ENCODE measurements at places on chromosomes 5 and 9. TPM values are rescaled to one million over a fixed set of nuclear protein-coding genes. Genes with fewer than 3 reads are reported as not detected.

PCDHGA5 gene
- total RNA-seq = 3.5 TPM

FOXD4 gene
- total RNA-seq = 0.75 TPM

DUSP1 gene
- total RNA-seq = 382 TPM

SLC36A2 gene
- not detected for total RNA-seq

DMRT3 gene
- not detected for total RNA-seq

ARAP3 gene
- 42.4 TPM for total RNA-seq

- DNase-seq = no peak
- H3K27me3 ChIP-seq = no peaks in the 10 kb centered on the region
- no peaks in the 10 kb centered on the region for H3K4me1 ChIP-seq
- H3K36me3 ChIP-seq = no peaks in the 10 kb centered on the region
- H3K4me3 ChIP-seq = no peak overlapping the region
- no peak overlapping the region for H3K27ac ChIP-seq
Measured at GRCh38 chr9:27632254-27632653, 59.0 kb upstream of the C9orf72 start.

DNA sequence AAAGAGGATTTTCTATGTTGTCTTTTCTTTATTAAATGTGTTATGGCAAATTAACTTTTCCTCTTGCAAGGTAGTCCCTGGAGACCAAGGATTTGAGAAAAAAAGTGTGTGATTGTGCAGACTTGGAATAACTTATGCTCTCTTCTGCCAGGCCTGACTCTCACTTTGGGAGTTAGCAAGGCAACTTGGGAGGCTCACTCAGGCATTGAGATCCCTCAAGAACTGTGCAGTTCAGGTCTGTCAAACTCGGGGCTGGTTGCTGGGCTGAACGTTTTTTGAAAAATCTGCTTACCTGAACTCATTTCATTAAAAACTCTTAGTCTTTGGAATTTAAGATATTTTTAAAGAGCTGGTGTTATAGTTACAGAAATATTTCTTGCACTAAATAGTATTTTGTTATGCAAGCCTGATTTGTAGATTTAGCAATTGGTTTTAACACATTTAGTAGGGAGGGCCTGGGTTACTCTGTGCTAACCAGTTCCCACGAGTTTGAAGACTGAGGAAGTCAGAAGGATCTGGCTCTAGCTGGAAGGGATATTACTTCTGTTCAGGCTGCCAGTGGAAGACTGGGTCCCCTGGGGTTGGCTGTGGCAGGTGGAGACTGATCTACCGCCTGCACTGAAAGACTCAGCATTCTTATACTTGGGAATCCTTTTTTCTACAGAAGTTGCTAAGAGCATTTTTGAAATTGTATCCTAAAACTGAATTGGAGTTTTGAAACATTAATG, 150.4 kb upstream of the PCSK5 start:
- DNase-seq = no peak
- no peaks in the 10 kb centered on the region for H3K4me1 ChIP-seq
- H3K36me3 ChIP-seq = no peaks in the 10 kb centered on the region
- no peak overlapping the region for H3K27ac ChIP-seq
- no peaks in the 10 kb centered on the region for H3K27me3 ChIP-seq

- H3K27me3 ChIP-seq = no peaks in the 10 kb centered on the region
- no peak overlapping the region for H3K4me3 ChIP-seq
- no peaks in the 10 kb centered on the region for H3K36me3 ChIP-seq
- H3K27ac ChIP-seq = no peak overlapping the region
- no peak for DNase-seq
- H3K4me1 ChIP-seq = no peaks in the 10 kb centered on the region
Measured at GRCh38 chr5:6590581-6590980, 42.3 kb downstream of the NSUN2 start.

DNA sequence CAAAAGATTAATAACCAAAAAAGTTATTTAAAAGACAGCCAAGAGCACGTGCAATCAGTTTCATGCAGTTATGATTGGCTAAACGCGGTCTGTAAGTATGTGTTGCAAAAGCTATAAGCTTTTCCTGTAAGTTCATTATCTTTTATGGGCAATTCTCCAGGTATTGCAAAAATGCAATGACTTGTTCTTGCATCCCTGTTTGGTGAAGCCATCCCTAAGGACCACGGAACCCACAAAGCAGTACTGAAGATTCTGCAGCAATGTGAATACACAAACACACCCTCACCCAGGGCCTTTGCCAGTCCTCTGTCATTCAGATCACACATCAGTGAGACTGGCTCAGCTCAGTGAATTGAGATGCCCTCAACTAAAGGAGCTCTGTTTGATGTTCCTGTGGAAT, 11.4 kb downstream of the GCNT4 start:
- no peaks in the 10 kb centered on the region for H3K4me1 ChIP-seq
- H3K27ac ChIP-seq = no peak overlapping the region
- no peaks in the 10 kb centered on the region for H3K27me3 ChIP-seq
- no peak overlapping the region for H3K4me3 ChIP-seq
- DNase-seq = no peak
- H3K36me3 ChIP-seq = no peaks in the 10 kb centered on the region

All from upper lobe of right lung (tissue), 1 donor.